Hematopoietic multipotent progenitor cell treated with erythropoietin and hydrocortisone succinate and interleukin-3 and kit ligand, for 6 days (in vitro differentiated cells): ENCODE measurements at places on chromosomes 7 and 10.

DNA sequence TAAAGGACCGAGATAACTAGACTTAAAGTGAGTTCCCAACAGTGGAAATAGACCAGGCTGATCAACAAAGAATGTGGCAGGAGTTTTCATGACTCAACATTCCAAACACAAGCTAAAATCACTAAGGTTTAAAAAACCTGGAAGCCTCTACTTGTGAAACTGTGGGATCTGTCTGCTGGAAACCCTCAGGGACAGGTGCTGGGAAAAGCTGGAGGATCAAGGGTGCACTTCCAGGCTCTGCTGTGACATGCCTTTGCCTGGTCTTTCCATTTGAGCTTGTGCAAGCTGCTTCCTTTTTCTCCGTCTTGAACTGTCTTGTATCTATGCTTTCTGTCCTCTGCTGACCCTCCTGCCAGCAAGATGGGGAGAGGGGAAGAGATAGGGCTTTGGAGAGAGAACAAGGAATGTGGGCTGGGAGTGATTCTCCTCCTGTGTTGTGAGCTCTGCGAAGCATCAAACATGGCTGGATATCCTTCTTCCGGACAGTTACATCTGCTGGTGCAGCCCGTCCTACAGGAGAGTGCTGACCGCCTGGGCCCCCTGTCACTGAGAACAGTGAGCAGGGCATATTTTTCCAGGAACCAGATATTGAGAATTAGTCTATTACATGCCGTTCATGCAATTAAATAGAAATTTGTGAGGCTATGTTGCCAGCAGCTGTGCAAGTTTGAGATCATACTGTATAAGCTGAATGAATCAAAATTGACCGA is 25.5 kb downstream of the ARHGAP22 start:
- no peak for DNase-seq

- peak; percentile 94 for DNase-seq
Measured at GRCh38 chr10:61779950-61780659, 117.4 kb downstream of the CABCOCO1 start.

- no peak for DNase-seq
Measured at GRCh38 chr10:125316436-125316835, 156.1 kb upstream of the CTBP2 start.

DNA sequence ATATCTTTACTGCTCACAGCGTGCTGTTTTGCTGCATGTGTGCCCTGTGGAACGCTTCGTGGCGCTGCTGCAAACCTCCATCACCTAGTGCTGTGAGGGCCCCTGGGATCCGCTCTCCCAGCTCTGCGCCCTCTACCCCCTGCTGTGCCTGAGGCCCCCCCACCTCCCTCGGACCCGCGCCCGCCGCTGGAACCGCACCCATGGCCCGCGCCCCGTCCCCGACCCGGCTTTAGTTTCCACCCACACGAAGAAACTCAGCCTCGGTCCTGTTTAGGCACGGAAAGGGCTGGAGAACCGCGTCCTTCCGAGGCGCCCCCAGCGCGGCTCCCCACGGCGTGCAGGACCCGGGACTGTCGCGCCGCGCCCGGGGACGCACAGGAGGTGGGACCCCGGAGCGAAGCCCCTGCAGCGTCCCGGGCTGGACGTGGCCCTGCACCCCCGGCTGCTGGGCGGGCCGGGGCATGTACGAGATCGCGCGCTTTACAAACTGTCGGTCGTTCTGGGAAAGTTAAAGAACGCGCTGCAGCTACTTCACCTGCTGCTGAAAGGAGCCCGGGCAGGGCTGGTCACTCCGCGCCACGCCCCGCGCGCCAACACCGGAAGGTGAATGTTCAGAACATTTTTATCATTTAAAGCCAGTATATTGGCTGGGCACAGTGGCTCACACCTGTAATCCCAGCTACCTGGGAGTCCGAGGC is 54.3 kb downstream of the BMS1 start:
- DNase-seq, result peak; percentile 64

DNA sequence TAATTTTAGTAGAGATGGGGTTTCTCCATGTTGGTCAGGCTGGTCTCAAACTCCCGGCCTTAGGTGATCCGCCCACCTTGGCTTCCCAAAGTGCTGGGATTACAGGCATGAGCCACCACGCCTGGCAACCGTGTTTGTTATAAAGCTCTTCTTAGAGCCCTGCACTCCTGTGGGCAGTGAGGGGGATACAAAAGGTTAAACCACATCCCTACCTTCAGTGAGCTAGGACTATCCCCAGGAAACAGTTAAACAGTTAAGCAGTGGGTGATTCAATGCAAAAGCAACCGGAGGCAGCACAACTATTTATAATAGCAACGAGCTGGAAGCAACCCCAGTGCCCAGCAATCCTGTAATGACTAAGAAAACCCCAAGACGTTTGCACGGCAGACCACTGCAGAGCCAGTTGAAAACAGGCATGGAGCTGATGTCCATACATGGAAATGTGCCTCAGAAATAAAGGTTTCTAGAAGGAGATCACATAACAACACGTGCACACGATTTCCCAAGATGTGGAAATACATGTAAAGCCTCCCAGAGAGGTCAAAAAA is 107.2 kb upstream of the LYZL2 start:
- peak; percentile 48 for DNase-seq

GRCh38 chr10:72095195-72095594 is 6.8 kb upstream of the SPOCK2 start:
- no peak for DNase-seq

DNA sequence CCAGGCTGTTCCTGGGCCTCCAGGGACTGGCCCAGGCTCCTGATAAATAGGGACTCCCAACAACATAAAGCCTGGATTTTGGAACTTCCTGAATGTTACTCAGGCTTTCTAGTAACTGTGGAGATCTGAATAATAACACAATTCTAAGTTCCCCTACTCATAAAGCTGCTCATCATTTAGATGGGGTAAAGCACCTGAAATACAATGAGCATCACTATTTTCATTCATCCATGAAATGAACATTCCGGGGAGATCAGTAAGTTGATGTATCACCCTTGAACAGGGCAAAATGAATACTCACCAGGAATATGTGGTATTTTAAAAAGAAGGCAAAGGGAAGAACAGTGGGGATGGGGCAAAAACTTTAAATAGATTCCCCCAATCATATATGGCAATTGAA is 48.3 kb upstream of the ATRNL1 start:
- no peak for DNase-seq

GRCh38 chr7:104943502-104944343 is 70.3 kb upstream of the KMT2E start:
- peak; percentile 99 for DNase-seq

DNA sequence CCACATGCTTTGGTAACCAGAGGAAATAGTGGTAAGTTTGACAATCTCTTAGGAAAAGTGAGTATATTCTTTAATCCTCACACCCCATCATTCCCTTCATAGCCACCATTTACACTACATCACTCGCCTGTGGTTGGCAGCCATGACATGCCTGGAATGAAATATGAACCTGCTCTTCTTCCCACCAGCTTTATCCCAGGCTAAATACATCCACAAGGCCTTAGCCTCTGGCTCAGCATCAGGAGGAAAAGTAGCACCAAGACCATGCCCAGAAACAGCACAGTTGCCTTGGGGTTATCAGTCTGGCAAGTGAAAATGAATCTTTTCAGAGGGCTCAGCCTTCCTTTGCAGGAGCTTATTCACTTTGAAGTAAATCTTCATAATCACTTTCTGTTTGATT is 40.3 kb downstream of the SGCE start:
- DNase-seq, result no peak

GRCh38 chr7:24757353-24758275 is at the start of gene GSDME:
Gene GSDME (minus strand): TSS chr7:24757464. CDS start chr7:24749774, 7,690 bp downstream.
- DNase-seq, result peak; percentile 42

DNA sequence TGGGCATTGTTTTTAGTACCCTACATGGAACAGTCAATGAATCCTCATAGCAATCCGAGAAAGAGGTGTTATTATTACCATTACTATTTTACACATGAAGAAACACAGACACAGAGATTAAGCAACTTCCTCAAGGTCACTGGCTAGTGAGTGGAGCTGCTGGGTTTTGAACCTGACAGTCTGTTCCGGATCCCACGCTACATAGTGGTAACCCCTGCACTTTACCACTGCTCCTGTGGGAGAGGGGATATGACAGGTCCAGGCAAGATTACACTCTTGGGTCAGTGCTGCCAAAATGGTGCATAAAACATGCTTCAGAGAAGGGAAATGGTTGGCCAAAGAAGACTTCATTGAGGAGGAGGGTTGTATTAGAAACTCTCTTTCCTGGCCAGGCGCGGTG is 185.7 kb downstream of the XPNPEP1 start:
- DNase-seq, result no peak

DNA sequence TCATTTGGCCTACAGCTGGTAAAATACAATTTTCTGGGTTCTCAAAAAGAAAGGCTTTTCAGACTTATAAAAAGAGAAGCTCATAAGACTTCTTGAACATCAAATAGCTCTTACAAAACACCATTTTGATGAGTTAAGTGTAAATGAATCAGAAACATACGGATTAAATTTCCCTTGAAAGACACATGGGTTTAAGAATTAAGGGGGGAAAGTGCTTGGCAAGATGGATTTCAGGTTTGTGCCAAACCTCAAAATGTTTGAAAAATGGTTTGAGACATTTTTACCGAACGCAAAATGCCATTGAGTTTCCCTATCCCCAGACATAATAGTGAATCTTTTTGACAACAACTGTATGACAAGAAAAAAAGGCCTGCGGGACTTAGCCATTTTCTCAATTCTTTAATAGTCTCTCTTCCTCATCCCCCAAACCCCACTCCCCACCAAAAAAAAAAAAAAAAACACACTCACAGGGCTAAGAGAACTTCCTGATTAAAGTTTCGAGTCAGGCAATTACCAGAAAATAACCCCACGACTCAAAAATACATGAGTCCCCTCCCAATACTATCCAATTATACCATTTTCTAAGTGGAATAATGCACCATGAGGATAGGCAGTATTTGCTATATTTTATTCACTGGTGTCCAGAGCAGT is 260.1 kb downstream of the TRIL start:
- DNase-seq, result no peak

GRCh38 chr7:159227433-159227832 is 82.8 kb upstream of the VIPR2 start:
- DNase-seq, result no peak

DNA sequence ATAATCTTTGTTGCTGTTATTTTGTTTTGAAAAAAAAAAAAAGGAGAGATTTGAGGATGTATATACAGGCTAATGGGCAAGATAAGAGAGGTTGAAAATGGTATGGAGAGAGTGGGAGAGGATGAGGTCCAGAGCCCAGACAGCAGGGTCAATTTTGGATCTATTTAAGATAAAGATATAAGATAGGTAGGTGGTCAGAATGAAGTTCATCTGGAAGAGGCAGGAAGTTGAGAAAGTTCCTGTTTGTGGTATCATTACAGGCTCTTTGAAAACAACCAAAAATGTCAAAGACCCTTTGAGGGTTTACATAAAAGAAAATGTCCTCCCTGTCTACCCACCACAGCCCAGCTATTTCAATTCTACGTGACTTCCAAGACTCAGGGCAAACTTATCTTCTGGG is 7.5 kb downstream of the CEP41 start:
- peak; percentile 40 for DNase-seq

GRCh38 chr10:100184840-100185239 is 989 bp downstream of the ERLIN1 start:
- peak; percentile 77 for DNase-seq

DNA sequence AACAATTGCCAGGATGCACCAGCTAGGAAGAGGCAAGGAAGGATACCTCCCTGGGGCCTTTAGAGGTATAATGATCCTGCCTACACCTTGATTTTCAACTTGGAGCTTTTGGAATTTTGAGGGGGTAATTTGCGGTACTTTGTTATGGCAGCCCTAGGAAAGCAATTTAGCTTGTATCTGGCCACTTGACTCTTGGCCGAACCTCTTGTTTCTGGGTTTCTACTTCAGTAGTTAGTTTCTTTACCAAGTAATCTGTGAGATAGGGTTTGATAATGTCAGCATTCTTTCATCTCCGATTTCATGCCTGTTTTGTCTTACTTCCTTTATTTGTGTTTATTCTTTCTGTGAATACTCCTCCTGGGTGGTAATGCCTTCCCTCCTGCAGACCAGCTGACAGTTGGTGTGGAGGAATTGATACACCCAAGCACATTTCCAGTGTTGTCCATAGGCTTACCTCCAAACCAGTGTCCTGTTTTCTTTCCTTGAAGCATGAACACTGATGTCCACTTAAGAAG is 163.7 kb downstream of the SND1 start:
- no peak for DNase-seq

DNA sequence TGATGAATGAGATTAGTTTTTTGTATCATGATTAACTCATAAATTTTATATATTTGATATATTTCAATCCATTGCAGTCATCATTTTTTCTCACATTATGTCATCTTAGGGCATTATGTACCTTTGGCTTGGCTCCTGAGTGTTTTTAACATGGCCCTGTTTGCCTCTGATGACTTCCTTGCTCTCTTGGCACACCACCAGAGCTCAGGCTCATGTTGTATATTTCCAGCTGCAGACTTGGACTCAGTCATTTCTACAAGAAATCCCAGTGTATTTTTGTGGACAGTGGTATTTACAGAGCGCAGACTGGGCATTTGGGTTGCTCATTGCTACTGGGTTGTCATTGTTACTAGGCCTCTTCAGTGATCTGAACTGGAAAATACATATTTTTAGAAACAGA is 188.5 kb downstream of the ADRA2A start:
- DNase-seq, result no peak
